Kidney capillary endothelial cell (primary cell): ENCODE measurements at places on chromosomes 1 and 21.
A peak's percentile ranks its signal among the peaks of the same experiment; 100 is the strongest.

- DNase-seq = no peak
These were observed 117.2 kb upstream of the FGGY start for GRCh38 chr1:59179673-59180072.

GRCh38 chr1:16628361-16629111, 15.2 kb upstream of the NBPF1 start:
- no peak for DNase-seq

DNA sequence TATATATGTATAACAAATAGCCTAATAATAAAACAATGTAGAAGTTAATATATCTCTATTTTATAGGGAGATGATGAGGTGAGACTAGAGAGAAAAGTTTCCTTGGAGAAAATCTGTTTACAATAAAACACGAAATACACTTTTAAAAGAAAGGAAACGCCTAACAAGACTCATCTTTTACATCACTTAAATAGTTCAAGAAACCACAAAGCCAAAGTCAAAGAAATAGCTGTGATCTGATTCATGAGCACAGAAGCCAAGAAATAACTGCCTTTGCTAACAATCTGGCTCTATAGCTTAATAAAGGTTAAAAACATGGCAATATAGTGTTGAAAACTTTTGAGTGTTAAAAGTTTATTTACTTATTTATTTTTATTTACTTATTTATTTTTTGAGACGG, 61.5 kb downstream of the TOR3A start:
- peak; percentile 77 for DNase-seq

DNA sequence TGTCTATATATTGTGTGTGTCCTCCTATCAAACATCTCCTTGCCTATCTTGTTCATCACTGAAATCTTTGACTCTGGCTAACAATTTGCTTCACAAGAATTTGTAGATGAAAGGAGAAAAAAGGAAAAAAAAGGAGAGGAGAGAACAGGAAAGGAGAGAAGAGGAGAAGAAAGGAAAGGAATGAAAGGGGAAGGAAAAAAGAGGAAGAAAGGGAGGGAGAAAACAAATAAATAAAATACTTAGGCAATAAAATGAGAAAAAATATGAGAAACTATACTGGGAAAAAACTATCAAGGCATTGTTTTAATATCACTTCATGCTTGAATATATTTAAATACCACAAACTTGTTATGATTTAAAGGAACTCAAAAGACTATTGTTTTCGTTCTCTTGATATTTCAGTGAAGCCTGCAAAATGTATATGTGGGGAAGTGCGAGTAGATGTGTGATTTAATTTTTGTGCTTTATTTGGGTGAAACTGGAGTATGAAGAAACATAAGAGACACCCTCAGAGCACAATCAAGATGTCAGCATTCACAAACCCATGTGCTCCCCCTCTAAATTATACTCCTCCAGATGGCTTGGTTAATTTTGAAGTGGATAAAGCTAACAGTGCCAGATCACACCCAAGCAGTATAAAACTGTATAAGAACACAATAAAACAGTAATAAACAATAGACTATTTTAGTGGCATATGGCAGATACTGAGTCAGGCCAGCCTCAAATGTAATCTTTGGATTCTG, 205.7 kb upstream of the SAMSN1 start:
- no peak for DNase-seq

- peak; percentile 94 for DNase-seq
These were observed 26.5 kb downstream of the GPR137B start for GRCh38 chr1:236168716-236169429.

DNA sequence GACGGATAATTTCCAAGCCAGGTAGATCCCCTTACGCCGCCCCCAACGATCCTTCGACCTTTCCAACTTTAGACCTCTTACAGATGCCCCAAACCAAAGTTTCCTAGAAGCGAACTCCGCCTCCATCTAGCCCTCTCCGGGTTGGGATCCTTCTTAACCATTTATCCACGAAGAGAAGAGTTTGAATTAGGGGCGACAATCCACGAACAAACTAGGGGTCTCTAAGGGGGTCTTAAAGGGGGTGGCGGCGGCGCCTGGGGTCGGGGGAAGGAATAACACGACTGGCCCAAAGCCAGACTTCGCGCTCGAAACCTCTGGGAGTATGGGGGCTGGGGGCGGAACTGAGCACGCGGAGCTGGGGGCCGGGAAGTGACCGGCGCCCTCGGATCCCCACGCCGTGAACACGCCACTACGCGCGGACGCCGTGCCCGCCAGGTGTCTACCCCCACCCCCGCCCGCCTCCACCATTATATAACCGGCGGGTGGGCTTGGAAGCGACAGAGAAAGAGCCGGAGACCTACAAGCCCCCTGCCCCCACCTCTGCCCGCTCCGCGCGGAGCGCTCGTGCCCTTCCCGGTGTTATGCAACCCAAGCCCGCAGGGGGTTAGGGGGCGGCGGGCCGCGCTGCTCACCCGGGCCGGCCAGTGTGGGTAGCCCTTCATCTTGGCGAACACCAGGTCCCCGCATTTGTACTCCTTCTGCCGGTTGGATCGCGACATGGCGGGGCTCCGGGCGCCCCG, 594 bp downstream of the HDGF start:
- DNase-seq = peak; percentile 26

GRCh38 chr1:35030338-35030737, 1.4 kb downstream of the ZMYM6 start:
- DNase-seq = no peak

GRCh38 chr1:31588751-31589515, 12.6 kb downstream of the TINAGL1 start:
- peak; percentile 78 for DNase-seq
